ENCODE measurements at places on chromosomes 5 and 9.

DNA sequence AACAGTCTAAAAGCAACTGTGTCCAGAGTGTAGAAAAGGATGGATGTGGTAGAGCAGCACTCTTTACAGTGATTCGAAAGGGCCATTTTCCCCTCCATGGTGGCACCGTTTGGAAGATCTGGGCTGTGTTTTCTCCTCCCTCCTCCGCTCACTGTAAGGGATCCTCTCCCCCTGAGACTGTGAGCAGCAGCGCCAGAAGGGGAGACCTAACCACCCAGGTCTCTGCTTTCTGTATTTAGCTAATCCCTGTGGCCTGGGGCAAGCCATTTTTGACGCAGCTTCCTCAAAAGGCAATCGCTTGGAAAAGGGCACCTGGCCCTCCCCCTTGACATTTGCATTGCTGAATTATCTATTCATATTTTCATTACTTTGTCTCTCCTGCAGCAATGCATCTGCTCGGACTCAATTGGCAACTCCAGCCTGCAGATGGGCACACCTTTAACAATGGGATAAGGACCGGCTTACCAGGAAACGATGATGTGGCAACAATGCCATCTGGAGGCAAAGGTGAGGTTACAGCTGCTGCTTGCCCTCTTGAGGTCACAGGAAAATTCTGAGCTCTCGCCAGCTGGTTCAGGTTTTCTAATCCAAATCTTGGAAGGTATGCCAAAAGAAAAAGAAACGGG, 244.3 kb upstream of the WWC1 start:
- DNase-seq = peak; percentile 48

- DNase-seq = no peak
Measured at GRCh38 chr9:124475868-124476690, 25.8 kb downstream of the ADGRD2 start.

- peak; percentile 94 for DNase-seq
Measured at GRCh38 chr5:67234671-67235176, 38.1 kb upstream of the CD180 start.

GRCh38 chr9:75431375-75431774, 343.1 kb downstream of the OSTF1 start:
- no peak for DNase-seq

- DNase-seq = no peak
Measured at GRCh38 chr9:5425006-5425628, 12.6 kb downstream of the PLGRKT start.

- DNase-seq = no peak
Measured at GRCh38 chr5:133882389-133882695, 86.1 kb downstream of the C5orf15 start.

DNA sequence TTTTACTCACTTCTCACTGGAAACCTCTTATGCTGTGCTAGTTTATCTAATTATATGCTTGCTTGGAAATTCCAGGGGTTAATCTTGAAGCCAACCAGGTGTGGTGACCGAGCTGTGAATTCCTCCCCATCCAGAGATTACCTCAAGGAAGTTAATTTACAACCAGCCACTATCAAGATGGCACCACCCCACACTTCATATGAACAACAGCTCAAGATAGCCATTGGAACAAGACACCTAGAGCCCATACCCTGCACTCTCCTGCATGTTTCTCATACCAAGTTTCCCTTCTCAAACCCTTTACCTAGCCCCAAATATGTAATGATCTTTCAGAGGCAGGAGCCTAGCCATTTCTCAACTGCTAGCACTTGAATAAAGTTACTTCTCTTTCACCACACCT, 2156.9 kb upstream of the C9orf72 start:
- no peak for DNase-seq

- DNase-seq = peak; percentile 94
Measured at GRCh38 chr9:124553738-124554137, 46.5 kb upstream of the NR5A1 start.

- no peak for DNase-seq
Measured at GRCh38 chr9:19286634-19287188, 56.2 kb downstream of the DENND4C start.

GRCh38 chr5:30401479-30402058, 791.9 kb upstream of the CDH6 start:
- DNase-seq = peak; percentile 8

GRCh38 chr9:38393128-38393796, 760 bp downstream of the ALDH1B1 start:
- DNase-seq = no peak

DNA sequence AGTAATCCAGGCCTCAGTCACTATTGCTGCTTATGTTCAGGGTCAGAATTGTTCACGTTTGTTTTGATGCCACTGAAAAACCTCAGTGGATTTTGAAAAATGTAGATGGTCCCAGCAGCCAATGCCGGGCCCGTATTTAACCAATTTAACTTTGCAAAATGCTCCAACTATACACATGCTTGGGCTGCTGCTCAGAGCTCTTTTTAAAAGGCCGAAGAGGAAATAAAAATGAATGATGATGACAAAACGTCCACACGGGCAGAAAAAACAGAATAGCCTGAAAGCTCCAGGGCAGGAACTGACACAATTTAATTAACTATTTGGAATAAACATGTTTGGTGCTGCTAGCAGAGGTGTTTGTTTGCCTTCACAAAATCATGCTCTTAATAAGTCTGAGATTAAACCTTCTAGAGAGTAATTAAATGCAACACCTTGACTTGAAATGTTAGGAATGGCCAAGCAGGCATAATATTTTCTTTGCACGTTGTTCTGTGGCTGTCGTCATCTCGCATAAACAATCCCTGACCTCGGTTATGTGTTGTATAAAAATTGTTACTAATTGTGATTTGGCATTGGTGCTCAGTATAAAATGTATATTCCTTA, 152.7 kb downstream of the SLIT3 start:
- DNase-seq = no peak

GRCh38 chr5:139551191-139551889, 9.8 kb upstream of the UBE2D2 start:
- no peak for DNase-seq

DNA sequence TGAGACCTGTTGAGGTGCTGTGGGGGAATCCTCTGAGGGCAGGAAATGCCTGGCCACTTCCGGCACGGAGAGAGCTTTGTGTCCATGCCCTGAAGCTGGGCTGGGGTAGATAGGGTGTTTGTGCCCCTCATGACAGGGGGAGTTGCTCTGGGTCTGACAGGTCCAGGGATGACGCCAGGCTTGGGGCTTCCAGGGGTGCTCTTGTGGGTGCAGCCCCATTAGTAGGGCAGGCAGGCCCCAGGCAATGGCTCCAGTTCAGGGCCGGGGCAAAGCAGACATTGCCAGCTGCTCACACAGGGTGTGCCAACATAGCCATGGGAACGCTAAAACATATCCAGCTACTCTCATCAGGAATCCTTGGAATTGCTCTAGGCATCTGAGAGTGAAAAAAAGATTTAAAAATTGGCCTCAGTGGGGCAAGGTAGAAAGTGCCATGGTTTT, 21.1 kb downstream of the PITX1 start:
- DNase-seq = no peak

DNA sequence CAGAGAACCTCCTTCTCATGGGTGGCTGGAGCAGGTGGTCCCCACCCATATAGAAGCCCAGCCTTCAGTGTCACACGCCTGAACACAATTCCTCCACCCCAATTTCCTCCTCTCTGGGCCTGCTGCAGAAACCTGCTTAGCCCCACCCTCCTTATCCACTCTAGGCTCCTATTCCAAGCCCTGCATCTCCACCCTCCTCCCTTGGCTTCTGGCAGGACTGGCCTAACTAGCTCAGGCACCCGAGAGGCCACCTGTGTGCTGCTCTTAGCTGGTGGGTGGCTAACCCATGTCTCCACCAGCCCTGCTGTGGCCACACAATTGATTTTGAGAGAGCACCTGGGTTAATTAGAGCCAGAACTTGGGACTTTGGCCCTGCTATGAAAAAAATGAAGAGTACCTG, 77.3 kb upstream of the ATP10B start:
- DNase-seq = no peak

DNA sequence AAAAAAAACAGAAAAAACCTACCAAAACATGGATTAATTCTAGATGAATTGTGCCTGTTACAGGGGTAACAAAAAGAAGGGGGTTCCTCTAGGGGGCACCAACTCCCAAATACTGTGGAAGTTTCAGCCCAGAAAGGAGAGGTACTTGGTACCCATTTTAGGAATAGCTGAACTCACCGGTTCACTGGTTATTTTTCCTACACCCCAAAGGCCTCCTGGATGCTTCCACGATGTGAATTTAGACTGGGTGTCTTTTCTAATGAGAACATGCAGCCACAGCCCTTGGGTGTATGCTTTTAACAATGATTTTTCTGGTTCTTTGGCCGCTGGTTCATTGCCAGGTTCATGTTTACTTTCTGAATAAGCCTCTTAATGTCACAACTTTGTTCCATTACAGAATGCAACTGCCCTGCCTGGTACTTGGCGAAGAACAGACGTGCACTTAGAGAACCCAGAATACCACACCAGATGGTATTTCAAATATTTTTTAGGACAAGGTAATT, 46.7 kb downstream of the GARNL3 start:
- DNase-seq = peak; percentile 3

DNA sequence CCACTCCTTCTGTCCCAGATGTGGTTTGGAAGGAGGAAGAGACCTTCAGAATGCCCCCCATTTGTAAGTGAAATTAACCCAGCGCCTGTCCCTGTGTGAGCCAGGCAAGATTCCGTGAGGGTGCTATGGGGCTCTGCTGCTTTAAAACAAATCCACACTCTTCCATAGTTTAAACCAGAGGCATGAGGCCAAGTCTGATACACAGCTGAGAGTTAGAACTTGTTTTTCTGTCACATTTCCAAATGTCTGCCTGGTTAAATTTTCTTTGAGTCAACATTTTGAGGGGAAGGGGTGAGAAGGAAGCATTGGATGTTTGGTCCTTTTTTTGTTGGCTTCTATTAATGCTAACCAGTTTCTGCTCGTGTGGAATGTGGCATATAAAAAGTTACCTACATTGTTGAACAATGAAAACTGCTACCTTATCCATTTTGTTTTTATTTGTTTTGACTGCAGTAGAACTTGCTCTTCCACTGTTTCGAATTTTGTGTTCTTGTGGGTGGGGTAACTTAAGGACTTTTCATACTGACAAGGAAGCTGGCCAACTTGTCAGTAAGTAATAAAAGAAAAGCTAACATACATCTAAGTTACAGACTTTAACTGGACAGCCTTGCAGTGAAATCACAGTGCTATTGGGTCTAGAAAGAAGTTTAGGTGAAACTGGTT, 12.9 kb downstream of the RGMB start:
- peak; percentile 54 for DNase-seq

DNA sequence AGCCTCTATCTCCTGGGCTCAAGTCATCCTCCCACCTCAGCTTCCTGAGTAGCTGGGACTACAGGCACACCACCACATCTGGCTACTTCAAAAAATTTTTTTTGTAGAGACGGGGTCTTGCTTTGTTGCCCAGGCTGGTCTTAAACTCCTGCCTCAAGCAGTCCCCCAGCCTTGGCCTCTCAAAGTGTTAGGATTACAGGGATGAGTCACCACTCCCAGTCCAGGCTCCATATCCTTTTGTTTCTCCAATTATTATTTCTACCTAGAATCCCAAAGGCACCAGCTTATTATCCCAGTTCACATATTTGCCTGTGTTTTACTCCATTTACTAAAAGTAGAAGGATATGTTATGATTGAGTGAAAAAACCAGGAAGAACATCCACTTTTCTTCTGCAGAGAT, 84.9 kb downstream of the TEK start:
- DNase-seq = peak; percentile 25

- DNase-seq = peak; percentile 37
Measured at GRCh38 chr9:87387351-87388011, 110.2 kb upstream of the DAPK1 start.

- DNase-seq = no peak
Measured at GRCh38 chr5:12133520-12133919, 229.3 kb upstream of the CTNND2 start.

DNA sequence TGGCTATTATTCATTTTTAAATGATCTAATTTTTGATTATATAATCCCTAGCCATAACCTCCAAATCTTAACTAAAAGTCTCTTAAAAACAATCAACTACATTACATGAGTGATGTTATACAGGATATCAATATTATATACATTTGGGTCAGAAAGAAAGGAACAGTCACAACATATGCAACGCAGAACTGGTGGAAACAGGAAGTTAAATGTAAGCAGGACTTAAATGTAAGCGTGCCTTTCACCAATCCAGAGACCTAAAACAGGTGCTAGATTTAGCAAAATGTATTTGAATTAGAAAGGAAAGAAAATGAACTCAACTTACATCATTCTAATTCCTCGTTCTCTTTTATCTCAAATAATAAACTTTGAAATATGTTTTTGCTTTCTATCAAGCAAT, 738.5 kb downstream of the PTPRD start:
- no peak for DNase-seq

- no peak for DNase-seq
Measured at GRCh38 chr9:136185596-136186366, 19.1 kb downstream of the LHX3 start.

DNA sequence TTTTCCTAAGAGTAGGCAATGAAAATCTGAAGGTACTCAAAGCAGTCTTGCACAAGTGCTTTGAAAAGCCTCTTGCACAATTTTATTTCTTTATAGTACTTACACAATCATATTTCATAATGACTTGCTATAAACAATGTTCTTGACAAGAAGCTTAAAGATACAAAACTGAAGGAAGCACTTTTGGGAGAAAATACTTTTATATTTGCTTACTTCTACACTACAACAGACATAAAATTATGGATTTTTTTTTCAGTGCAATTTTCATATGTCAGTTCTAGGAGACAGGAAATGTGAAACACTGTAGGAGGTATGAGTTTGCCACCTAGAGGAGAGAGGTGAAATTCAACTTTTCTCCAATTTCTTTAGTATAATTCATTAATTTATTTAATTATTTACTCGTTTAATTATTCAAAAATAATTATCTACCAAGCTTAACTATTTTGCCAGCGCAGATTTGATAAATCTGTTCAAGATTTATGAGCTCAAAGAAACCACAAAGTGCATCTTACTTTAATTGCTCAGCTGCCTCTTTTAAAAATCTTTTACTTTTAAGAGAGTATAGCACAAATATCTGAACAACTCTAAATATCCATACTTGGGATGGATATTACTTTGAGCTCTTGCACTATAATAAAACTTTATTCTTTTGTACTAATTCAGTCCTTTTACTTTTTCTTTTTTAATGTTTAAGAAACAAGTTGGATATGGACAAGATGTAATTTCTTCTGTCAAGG, 29.0 kb upstream of the CDKN2B start:
- DNase-seq = peak; percentile 40

- DNase-seq = no peak
Measured at GRCh38 chr5:97624886-97625285, 441.8 kb upstream of the RIOK2 start.

GRCh38 chr5:152514827-152515397, 109.8 kb upstream of the NMUR2 start:
- peak; percentile 12 for DNase-seq

- no peak for DNase-seq
Measured at GRCh38 chr5:10674096-10674495, 86.9 kb downstream of the DAP start.

GRCh38 chr5:73946919-73947602, 321.1 kb downstream of the ARHGEF28 start:
- no peak for DNase-seq

GRCh38 chr9:84807870-84808390, 138.4 kb downstream of the NTRK2 start:
- no peak for DNase-seq

Measured in fibroblast of skin of abdomen (primary cell).